IPS-NIHi11 (cell line): ENCODE measurements at places on chromosomes 13 and 19.

DNA sequence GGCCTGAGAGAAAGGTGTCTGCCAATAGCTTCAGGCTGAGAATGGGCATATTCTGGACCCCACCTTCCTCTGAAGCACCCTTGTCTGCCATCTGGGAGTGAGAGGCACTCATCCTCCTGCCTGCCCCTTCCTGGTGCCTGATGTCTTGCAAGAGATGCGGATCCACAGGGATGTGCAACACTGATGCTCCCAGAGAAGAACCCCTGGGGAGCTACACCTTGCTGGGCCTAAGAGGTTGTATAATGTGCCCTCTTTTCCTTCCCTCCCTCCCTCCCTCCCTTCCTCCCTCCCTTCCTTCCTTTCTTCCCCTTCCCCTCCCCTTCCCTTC is 34.6 kb downstream of the ADPRHL1 start:
- no peak for DNase-seq

DNA sequence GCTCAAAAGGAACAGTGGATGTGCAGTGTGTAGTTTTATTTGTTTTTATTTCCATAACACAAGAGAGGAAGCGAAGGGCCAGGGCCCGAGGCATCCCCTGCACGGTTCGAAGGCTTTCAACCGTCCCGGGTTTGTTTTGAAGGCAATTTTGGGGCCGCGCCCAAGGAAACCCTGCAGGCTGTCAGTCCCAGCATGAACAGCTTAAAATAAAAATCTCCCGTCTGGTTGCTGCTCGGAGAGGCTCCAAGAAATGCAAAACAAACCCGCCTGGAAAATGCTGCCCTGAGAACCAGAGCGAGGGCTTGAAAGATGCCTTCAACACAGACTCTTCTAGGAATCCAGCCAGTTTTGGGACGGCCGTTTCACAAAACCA is 16.0 kb downstream of the LSM4 start:
- no peak for DNase-seq

GRCh38 chr13:72839831-72840426 is 58.0 kb downstream of the PIBF1 start:
- peak; percentile 80 for DNase-seq

- no peak for DNase-seq
These were observed 40.3 kb downstream of the CYP4F22 start for GRCh38 chr19:15548648-15549047.

DNA sequence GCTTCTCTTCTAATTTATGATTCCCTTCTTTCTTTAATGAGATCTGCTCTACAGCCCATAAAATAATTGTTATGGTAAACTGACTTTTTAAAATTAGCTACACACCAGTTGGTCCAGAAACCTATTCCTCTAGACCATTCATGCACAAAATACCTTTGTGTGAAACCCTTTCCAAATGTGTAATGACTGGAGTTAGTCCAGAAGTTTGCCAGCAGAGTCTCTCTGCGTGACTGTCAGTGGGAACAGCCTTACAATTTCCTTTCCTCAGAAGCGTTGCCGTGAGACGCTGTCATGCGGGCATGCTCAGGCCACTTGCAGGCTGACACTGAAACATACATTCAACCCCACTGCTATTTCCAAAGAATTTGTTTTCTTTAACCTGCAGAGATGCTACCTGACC is 965.2 kb downstream of the PCDH9 start:
- peak; percentile 19 for DNase-seq

- peak; percentile 80 for DNase-seq
These were observed 64.4 kb upstream of the TM9SF2 start for GRCh38 chr13:99436686-99437416.
